ENCODE measurements at places on chromosomes 16 and 17.

DNA sequence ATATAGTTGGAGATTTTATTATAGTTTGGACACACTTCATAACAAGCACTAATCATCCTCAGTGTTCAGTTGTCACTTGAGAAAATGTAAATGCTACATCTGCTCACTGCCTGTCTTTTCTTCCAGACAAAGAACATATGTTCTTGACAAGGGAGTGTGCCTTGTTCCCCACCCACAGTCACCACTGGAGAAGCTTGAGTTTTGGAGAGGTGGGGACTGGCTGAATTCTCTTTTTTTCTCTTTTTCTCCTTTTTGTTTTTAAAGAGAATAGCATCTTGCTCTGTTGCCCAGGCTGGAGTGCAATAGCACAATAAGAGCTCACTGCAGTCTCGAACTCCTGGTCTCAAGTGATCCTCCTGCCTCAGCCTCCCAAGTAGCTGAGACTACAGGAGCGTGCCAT, 15.5 kb downstream of the RPRML start:
- no peak for DNase-seq

DNA sequence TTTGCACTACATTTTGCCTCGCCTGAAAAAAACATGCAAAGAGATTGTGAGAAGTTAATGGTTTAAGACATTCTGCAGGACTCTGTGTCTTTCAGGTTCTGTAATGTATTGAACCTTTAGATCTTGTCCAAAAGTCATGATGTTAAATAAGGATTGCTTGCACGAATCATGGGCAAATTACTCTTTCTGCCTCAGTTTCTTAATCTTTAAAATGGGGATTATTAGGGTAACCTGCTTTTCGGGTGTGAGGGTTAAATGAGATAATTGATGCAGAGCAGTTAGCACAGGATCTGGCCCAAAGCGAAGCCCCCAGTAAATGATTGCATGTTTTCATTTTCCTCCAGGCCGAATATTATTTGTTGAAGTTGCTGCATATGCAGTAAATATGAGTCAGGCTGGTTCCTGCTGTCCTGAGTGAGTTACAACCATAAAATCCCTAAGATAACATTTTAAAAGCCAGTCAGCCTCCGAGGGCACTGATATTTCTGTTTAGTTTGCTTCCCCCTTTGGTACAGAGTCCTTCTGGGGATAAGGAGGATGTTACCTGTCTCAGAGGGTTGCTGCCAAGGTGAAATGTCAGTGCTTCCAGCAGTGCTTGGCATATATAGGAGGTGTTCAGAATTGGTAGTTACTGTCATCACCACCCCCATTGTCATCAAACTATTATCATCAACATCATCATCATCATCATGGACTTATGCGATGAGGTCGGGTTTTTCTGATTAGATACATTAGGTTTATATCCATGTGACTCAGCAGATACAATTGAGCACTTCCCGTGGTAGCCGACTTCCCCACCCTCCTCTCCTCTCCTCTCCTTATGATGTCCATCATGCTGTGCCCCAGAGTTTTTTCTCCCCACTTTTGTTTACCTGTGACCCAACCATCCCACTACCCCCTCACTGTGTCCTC, 20.6 kb upstream of the ARHGAP17 start:
- DNase-seq = no peak

DNA sequence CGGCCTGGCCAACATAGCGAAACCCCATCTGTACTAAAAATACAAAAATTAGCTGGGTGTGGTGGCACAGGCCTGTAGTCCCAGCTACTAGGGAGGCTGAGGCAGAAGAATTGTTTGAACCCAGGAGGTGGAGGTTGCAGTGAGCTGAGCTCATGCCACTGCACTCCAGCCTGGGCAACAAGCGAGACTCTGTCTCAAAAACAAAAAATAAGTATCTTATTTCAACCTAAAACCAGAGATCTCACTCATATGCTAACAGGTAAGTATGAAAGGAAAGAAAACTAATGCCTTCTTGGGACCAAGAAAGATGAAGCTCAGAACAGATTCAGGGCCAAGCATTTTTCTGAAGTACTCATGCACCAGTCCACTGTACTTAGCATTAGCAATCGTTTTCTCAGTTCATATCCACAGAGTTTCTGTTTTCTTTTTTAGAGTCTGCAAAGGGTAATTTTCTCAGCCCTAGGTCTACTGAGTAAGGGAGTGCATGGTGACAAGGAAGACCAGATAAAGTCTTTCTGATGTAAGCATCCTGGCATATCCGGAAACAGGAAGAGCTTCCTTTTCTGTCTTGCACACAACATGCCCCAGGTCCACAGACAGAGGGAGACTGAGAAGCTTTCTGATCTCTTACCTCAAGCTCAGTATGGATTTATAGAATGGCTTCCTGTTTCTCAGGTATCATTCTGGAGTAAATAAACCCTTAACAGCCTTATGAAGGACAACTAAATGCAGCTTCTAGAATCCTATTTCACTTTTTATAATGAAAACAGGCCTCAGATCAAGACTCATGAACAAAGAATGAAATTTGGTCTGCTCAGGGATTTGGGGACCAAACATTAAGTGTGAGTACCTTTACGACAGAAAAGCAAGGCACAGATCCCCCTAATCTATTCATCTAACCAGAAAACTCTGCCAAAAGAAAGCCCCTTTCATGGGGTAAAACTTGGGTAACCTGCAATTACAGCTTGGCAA, 38.7 kb upstream of the FOXJ1 start:
- DNase-seq = no peak

DNA sequence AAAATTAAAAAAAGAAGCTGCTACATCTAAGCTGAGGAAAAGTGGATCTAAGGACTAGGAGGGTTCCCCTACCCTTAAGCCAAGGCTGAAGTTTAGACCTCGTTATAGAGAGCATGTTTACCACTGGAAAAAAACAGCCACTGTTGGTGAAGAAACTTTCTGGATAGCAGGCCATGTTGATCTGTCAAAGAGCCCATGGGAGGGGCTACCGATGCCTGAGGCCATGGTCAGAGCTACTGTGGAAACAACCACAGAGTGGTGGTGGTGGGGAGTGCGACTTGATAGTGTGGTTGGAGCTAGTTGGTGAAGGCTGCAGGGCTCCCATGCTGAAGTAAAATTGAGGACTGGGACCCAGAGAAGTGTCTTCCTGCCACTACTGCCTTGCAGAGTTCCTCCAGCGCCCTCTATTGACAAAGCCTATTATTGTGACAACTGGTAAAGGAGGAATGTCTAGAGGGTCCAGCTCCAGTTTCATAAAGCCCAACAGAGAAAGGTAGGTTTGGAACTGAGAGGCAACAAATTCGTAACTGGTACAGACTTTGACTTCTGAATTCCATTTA, 12.7 kb upstream of the FAM20A start:
- no peak for DNase-seq

GRCh38 chr16:56625943-56626654, 518 bp downstream of the MT1E start:
- DNase-seq = no peak

DNA sequence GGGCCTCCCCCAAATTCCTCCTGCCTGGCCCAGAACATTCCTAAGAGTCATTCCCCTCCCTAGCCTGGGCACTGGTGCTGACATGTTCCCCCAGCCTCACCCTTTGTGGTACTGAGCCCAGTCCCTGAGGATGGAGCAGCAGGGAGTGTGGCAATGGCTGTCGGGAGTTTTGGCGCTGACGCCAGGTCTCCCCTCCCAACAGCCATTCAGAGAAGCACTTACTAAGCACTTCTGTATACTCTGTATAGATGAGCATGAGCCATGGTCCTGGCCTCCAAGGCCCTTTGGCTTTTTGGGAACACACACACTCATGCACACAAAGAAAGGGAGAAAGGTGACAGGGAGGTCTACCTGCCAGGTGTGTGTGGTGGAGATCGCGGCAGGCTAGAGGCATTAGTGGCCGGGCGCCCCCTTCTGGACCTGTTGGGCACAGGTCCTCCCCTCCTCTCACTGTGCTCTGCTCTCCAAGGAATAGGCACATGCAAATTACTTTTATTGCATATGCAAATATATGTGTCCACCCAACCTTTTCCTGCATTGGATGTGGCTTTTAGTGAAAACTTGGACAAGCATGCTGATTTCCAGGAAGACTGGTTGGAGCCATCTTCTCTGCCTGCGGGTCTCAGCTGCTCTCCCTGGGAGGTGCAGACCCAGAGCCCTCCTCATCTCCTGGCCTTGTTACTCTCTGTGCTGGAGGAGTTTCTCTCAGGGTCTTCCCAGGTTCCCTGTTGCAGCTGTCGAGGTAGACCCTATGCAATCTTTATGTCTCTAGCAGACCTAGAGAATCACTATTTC, 17.4 kb upstream of the C17orf107 start:
- DNase-seq = no peak

DNA sequence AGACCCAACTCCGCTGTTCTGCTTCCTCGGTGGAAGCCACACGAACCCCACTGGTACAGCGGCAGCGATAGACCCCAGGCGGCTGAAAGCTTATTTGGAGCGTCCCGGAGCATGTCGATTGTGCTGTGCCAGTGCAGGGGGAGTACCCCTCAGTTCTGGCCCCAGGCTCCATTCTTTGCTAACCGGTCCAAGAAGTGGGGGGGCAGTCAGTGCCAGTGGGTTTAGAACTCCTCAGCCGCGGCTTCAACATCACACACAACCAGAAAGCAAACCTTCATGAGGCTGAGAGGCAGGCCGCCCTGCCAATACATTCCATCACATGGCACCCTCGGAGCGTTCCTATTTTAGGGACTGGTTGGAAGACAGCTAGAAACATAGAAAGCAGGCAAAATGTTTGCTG, 1.7 kb upstream of the MNT start:
- no peak for DNase-seq

DNA sequence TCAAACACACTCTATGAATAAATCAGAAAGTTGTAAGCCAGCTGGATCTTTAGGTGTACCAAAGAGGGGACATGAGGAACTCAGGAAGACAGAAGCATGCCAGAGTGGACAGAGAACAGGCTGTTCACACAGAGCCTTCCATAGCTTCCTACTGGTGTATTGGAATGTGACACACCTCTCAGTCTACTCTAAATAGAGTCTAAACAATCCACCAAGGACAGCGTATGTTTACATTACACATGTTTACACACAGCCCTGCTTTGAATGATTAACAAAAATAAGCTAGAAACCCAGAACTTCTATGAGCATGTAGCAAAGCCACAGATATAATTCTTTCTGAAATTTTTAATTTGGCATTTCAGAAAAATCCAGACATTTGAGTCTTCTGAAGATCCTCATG, 1279.0 kb upstream of the CDH8 start:
- no peak for DNase-seq

DNA sequence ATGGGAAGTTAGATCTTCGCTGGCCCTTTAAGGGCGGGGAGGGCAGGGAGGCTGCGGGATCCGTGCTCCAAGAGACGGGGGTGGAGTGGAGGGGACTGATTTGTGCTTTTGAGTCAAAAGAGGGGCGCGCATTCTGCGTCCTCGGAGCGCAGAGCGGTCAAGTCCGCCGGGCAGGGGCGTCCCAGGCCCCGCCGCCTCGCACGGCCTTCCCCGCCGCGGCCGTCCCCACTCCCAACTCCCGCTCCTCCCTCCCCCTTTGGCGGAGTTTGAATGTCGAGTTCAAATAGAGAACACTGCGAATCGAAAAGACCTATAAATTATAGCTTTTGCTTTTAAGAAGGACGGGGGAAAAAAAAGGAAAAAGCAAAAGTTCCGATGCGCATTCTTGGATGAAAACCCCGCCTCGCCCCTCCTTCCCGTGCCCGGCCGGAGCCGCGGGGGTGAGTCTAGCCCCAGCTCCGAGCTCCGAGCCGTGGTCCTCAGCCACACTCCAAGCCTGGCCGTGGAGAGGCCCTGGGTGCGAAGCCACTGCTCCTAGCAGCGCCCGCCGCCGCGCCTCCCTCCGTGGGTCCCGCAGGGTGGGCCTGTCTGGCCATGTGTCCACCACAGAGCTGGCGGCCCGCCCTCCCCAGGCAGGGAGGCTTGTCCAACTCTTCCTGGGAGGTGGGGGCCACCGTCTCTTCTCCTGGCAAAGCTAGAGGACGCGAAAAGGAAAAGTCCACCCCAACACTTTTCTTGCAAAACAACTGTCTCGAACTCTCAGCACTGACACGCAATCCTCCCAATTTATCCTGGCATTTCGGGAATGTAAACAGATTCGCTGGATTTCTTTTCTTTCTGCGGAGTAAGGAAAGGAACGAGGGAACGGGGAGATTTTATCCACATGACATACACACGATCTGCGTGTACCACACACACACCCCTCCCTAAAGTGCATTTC, 3.6 kb downstream of the CBX8 start:
- no peak for DNase-seq

GRCh38 chr17:29126268-29126930, 53.8 kb downstream of the MYO18A start:
- DNase-seq = no peak
